ENCODE measurements at places on chromosomes 2 and 18.

- no peak for DNase-seq
These were observed 36.8 kb upstream of the RIOK3 start for GRCh38 chr18:23416298-23416697.

DNA sequence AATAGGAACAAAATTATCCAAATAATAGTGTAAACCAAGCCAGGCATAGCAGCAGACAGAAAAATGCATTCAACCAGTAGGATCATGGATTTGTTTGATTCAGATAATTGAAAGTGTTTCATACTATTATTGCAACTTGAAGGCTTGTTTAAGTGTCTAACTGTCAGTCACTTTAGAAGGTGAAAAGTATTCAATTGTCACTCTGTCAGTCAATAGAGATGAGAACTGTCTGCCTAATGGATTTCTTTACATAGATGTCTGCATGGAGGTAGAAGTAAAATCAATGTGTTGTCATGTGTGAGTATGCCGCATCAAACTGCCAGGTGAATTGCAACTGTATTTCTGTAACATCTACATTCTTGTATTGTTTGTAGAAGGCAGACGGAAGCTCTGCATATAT lies 65.0 kb downstream of the ZNF407 start:
- no peak for DNase-seq

GRCh38 chr2:117614823-117615534 lies 199.5 kb upstream of the DDX18 start:
- no peak for DNase-seq

GRCh38 chr2:80395251-80395650 lies 90.7 kb upstream of the LRRTM1 start:
- no peak for DNase-seq

DNA sequence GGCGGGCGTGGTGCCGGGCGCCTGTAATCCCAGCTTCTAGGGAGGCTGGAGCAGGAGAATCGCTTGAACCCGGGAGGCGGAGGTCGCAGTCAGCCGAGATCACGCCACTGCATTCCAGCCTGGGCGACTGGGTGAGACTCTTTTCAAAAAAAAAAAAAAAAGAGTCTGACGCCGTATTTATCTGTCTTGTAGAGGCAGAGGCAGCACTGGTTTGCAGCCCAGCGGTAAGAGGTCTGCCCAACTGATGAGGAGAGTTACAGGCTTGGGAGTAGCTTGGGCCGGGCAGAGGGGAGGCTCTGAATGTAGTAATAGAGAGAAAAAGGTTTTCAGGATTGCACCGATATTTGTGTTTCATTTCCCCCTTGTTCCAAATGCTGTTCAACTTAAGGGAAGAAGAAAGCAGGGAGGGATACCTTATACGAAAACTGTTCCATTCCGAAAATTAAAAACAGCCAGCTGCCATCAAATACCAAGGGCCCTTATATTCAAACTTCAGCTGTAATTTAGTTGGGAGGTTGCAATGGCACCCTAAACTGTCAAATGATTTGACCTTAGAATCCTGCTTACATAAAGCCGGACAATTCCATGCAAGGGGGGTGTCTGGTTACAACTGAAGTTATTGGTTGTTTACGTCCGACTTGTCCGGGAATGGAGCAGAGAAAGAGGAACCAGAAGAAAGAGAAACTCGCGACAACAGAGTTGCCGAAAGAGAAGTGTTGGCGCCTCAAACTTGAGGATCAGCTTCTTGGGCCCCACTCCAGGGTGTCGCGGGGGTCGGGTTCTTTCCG lies 9.2 kb upstream of the SP9 start:
- no peak for DNase-seq

GRCh38 chr2:71882949-71883472 lies 264.7 kb downstream of the CYP26B1 start:
- DNase-seq = no peak

GRCh38 chr2:218270721-218271486 lies 585 bp downstream of the PNKD start:
- no peak for DNase-seq

DNA sequence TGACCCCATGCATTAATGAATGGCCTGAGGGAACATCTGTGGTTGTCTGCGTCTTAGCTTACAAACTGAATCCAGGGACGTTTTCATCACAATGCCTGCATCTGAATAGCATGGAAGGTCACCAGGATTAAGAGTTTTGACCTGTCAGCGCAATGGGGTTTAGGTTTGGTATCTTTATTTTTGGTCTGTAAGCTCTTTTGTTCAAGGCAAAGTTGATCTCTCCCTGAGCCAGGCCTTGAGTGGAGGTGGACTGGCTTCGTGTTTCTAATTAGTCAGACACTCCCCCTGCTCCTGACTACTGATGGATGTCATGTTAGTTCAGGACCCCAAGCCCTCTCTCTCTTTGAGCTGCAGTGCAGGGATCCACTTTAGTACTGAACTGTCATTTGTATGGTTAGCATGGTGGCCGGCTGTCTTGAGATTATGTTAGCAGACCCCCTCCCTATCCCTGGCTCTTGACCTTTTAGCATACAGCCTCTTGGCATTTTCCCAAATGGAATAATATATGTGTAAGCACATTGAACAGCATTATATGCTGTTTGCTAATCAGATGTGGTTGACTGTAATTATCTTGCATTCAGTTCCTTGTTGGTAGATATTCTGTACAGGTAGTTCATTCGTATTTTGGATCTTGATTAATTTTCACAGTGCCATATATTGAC lies 59.2 kb downstream of the LYPD6 start:
- no peak for DNase-seq

GRCh38 chr2:18724371-18725145 lies 135.2 kb upstream of the NT5C1B start:
- no peak for DNase-seq

- no peak for DNase-seq
These were observed 2126.9 kb upstream of the CELF4 start for GRCh38 chr18:39692367-39693015.

DNA sequence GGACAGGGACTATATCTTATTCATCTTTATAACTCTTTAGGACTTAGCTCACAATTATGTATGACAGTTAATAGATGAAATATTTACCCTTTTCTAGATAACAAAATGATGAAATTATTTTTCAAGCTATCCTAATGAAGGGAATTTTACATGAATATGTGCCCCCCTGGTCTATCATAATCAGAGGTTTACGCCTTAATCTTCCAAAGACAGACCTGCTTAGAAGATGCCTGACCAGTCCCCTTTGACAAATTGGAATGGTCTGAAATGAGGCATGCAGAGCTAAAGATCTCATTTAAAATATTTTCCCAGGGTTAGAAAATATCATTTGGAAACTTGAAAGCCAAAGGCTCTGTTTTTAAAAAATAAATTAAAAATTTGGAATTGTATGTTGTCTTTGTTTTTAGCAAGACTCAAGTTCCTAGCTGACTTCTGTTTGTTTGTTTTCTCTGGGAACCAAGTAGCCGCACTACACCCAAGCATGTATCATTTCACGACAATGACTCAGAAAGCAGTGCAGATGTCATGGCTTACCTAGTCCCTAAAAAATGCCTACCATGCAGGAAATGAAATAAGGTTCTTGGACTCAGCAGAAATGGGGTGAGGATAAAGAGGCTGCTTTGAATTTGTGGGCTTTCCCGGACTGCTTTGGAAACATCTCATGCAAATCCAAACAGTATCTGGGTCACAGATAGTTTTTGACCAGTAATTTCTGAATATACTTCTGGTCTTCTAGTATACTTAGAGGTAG lies 162.1 kb downstream of the ZEB2 start:
- no peak for DNase-seq

DNA sequence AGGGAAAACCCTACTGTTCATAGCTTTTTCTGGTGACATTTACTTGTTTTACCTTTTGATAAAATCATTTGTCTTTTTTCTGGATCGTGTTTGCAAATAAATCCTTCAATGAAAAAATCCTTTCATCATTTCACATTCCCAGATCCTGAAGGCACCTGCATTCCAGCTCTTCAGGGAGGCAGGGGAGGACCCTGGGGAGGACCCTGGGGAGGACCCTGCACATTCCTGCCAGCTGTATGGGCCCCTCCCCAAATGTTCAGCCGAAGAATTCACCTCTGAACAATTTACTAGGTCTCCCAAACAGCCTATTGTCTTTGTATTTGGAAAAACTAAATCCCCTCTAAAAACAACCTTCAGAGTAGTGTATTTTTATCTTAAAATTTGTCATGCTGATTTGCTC lies 558.4 kb upstream of the ID2 start:
- DNase-seq = no peak

- no peak for DNase-seq
These were observed 89.2 kb downstream of the ZNF516 start for GRCh38 chr18:76405681-76406356.

DNA sequence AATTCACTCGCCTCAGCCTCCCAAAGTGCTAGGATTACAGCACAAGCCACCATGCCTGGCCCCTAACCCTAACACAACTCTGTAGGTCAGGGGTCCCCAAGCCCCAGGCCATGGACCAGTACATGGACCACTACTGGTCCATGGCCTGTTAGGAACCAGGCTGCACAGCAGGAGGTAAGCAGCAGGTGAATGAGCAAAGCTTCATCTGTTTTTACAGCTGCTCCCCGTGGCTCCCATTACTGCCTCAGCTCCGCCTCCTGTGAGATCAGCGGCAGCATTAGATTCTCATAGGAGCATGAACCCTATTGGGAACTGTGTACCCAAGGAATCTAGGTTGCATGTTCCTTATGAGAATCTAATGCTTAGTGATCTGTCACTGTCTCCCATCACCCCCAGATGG lies 201.7 kb downstream of the NRP2 start:
- DNase-seq = no peak

DNA sequence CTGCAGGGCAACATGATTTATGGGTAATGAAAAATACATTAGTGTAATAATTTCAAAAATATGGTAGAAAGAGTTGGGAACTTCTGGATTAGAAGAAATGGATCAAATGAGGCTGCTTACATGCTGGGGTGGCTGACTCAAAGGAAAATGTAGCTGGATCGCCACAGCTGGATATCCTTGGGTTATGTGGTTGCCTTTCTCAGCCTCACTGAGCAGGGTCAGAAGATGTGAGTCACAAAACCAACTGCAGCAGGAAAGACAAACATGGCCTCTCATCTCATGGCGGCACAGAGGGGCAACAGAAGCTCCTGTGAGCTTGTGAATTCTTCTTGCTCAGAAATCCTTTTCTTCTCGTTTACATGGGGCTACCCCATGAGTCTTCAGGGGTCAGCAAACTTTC lies 317.1 kb upstream of the SPRED2 start:
- DNase-seq = no peak

GRCh38 chr2:20215183-20216040 lies 9.5 kb downstream of the SDC1 start:
- no peak for DNase-seq

DNA sequence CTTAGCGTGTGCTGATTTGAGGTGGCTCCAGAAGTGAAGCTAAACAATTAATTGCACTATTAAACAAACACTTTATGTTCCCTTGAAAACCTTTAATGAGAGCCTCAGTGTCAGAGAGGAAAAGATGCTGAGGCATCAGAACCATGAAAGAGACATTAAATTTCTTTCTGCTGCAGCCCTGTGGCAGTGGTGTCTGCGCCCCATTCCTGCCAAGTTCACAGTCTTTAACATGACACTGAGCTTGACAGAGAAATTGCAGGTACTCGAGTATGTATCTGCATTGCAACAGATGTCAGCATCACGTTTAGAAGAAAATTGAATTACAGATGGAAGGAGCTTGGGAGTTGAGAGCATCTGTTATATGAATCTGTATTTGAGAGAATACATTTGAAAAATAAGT lies 111.3 kb upstream of the CREB1 start:
- no peak for DNase-seq

DNA sequence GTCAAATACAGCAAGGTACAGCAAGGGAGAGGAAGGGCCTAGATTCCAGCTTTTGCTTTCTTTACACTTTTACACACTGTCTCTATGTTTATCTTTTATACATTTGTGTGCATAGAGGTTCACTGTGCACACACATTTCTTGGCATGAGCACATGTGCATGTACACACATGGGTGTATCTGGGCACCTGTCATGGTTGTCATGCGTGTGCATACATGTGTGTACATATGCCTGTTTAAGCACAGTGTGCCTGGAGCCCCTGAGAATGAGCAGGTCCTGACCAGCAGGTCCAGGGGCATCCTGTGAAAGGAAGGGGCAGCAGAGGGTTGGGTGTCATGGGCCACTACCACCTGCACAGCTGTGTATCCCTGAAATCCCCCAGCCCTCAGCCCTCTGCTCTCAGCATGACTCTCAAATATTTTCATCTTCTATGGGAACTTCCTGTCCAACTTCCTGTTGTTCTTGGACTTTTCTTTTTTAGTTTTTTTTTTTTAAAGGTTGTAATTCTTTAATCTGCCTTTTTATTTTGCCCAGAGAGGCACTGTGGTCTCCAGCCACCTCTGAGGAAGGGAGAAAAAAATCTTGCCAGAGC lies 97.0 kb upstream of the EPAS1 start:
- no peak for DNase-seq

DNA sequence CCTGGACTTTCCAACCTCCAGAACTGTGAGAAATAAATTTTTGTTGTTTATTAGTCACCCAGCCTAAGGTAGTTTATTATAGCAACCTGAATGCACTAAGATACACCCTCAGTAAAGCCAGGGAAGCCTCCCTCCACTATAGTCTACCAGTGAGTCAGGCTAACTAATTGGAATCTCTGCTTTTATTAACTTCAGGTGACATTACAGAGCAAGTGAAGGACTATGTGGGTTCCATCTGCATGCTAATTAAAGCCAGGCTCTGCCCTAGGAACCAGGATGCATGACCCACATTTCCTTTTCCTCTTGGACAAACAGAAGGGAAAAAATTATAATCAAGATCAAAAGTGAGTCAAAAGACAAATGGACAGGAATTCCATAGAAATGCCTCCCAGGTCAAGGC lies 56.1 kb downstream of the ZC3H8 start:
- no peak for DNase-seq

DNA sequence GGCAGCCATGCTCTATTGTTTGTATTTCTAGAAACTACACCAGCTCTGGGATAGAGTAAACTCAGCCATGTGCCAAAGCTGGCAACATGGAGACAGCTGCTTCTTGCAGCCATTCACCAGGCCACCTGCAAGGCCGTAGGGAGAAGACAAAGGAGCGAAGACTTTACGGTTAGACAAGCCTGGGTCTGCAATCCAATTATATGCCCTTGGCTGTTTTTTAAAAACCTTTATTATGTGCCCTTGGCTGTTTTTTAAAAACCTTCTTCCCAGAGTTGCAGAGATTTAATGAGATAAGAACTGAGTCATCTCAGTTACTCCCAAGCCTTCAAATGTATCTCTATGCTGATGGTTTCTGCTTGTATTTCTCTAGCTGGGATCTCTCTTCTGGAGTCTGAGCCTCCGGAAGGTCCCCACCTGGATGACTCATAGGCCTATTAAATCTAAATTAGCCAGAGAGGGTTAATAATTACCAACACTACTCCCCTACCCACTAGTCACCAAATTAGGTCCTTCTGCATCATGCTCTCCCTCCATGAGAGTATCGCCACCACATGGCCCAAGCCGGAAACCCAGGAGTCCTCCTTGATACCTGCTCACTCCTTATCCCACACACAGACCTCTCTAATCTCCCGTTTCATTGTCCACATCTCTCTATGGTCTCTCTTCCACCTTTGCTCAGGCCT lies 17.5 kb upstream of the DPP4 start:
- no peak for DNase-seq

GRCh38 chr2:8312861-8313830 lies 368.7 kb upstream of the ID2 start:
- no peak for DNase-seq

Data from CD4-positive, alpha-beta T cell treated with Interleukin-4 for 1 hour (primary cell).